ENCODE measurements at places on chromosomes 2 and 18. TPM values are rescaled to one million over a fixed set of nuclear protein-coding genes. Genes with fewer than 3 reads are reported as not detected.

Gene SERPINB12
- total RNA-seq, result 0.48 TPM

Gene GCG
- total RNA-seq, result not detected

Gene TUBA3D
- total RNA-seq, result not detected

Gene IL1A
- total RNA-seq, result 230 TPM

Gene UPP2
- not detected for total RNA-seq

Gene FOXD4L1
- total RNA-seq, result under 0.01 TPM

Gene DCAF17
- total RNA-seq, result 24.7 TPM

Gene FZD7
- 0.85 TPM for total RNA-seq

Gene ARHGEF33
- total RNA-seq, result under 0.01 TPM

Gene MAP3K19
- total RNA-seq, result not detected

Gene ANKRD23
- total RNA-seq, result 2.1 TPM

Gene RGPD4
- not detected for total RNA-seq

Gene ATP8B1
- total RNA-seq, result 29.2 TPM

Gene KLHL30
- 0.85 TPM for total RNA-seq

Gene CEBPZ
- 64.1 TPM for total RNA-seq

Gene CABYR
- 1.9 TPM for total RNA-seq

Gene CNOT9
- total RNA-seq, result 56.7 TPM

Gene ADAM23
- 0.24 TPM for total RNA-seq

Gene LRRTM1
- total RNA-seq, result not detected

Gene EFR3B
- not detected for total RNA-seq

Gene C1QL2
- total RNA-seq, result not detected

Gene KCNE4
- total RNA-seq, result under 0.01 TPM

Gene KIF1A
- total RNA-seq, result not detected

Gene MC4R
- total RNA-seq, result not detected

Gene AMER3
- not detected for total RNA-seq

Gene IL36B
- not detected for total RNA-seq

Gene KCNIP3
- total RNA-seq, result 11.1 TPM

Gene CBLN2
- total RNA-seq, result not detected

Gene PPM1G
- total RNA-seq, result 77.2 TPM

Gene CHRND
- not detected for total RNA-seq

Gene IL36RN
- 8.4 TPM for total RNA-seq

Gene TBC1D8
- total RNA-seq, result 14.7 TPM

Gene SLC9A4
- 2.7 TPM for total RNA-seq

Gene ZFAND2B
- 32.8 TPM for total RNA-seq

Gene FOXI3
- total RNA-seq, result not detected

Gene STRN
- 22.4 TPM for total RNA-seq

Gene NFE2L2
- total RNA-seq, result 114 TPM

Gene POTEJ
- not detected for total RNA-seq

Gene C2orf80
- not detected for total RNA-seq

Gene RAPGEF4
- total RNA-seq, result 1.4 TPM

Gene MATN3
- 0.85 TPM for total RNA-seq

Gene FNDC4
- total RNA-seq, result 16.9 TPM

Gene AGPS
- 39.2 TPM for total RNA-seq

Gene C2orf92
- total RNA-seq, result 0.24 TPM

Gene KCNG2
- total RNA-seq, result not detected

Gene SDC1
- total RNA-seq, result 1,471 TPM

Gene RSAD2
- 2.2 TPM for total RNA-seq

Gene TCF7L1
- total RNA-seq, result 0.64 TPM

Gene COL4A4
- 1.9 TPM for total RNA-seq

Gene LONRF2
- under 0.01 TPM for total RNA-seq

Gene CNGA3
- total RNA-seq, result not detected

Gene ZNF396
- total RNA-seq, result 0.72 TPM

Gene FAM237A
- total RNA-seq, result not detected

Gene ANTXR1
- total RNA-seq, result 4.6 TPM

Gene IL1R2
- total RNA-seq, result not detected

Gene EML4
- 24.3 TPM for total RNA-seq
